ENCODE measurements at places on chromosomes 1 and 21.

DNA sequence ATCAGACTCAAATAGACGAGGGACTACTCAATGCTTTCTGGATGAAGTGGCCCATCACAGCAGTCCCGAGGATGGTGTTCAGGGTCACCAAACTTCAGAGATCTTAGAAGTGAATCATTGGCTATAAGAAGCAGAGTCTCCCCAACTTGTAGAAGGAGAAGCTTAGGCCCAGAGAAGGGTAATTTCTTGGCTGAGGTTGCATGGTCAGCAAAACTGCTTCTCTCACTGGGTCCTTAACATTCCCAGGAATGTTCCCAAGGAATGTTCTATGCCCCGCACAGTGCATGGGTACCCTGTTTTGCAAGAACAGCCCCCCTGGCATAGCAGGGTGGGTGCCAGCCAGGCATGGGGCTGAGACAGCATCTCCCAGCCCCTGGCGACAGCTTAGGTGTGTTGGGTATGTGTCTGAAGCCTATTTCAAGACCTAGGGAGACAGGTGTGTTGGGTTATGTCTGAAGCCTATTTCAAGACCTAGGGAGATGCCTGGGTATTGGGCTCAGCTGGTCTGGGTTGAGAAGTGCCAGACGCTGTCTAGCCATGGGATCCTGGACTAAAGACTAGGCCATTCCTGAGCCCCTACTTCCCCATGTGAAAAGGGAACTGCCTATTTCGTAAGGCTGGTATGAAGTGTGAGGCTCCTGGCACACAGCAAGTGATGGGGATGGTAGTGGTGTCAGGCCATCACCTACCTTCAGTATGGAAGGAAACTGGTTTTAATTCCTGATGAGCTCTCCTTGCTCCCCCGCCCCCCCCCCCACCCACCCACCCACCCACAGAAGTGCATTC is 26.1 kb downstream of the PADI6 start:
- no peak for DNase-seq

- DNase-seq, result no peak
Measured at GRCh38 chr1:18634276-18634675, 3.6 kb downstream of the PAX7 start.

GRCh38 chr1:46646844-46647243 is 21.3 kb downstream of the ATPAF1 start:
- no peak for DNase-seq

GRCh38 chr1:110490791-110491451 is 28.1 kb downstream of the KCNA10 start:
- no peak for DNase-seq

GRCh38 chr1:116827607-116828105 is 73.4 kb downstream of the CD2 start:
- no peak for DNase-seq

- no peak for DNase-seq
Measured at GRCh38 chr1:7650801-7651200, 120.3 kb upstream of the VAMP3 start.

DNA sequence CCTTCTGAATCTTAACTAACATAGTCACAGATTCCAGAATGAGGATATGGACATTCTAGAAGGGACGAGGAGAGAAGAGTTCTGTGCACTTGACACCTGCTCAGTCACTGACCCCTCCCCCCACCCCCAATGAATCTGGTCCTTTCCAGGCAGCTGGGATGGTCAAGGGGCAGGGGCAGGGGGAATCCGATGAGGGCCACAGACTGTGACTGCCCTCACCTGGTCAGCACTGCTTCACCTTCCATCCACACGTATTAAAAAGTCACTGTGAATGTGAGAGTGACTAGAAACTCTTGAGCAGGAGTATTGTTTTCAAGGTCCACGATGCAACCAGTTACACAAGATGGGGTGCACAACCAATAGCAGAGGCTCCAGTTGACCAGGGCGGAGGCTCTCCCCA is 9.5 kb upstream of the PRAMEF12 start:
- no peak for DNase-seq

DNA sequence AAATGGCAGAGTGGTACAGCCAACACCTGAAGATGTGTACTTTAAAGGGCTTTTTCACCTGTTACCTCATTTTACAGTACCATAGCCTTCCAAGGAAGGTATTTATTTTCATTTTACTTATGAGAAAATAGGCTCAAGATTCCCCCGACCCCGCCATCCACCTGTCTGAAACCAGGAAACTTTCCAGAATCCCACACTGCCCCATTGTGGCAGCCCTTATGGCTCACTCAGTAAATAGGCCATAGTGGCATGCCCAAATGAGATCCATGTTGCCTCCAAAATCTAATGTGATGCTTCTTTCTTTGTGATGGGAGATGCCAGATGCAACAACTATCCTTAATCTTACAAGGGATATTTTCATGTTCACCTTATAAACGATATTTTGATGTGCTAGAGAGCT is 97.8 kb downstream of the EBNA1BP2 start:
- DNase-seq, result no peak

DNA sequence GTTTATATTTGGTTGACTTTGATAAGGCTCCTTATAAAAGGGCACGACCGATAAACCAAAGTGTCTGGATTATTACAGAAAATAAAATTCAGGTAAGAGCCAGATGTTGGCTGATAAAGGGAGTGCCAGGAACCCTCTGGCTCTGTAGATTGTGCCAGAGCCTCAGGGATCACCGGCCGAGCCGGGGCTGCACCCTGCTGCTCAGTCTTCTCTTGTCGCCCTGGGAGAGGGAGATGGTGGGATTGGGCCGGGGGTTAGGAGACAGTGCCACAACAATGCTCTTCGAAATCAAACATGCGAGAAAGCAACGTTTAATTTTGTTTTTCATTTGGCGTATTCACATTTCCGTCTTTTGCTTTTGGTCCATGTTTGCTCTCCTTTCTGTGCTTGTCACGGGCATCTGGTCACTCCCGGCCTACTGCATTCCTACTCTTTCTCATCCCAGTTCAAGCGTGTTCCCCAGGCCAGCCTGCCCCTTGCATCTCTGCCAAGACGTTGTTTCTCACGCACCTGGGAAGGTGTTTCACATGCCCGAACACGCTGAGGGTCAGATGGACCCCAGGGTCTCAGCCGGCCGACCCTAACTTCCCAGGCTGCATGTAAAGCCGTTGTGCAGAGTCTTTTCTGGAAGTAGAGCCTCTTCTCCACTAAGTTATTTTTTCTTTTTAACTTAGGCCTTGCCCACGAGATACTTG is 18.8 kb upstream of the C2CD2 start:
- DNase-seq, result no peak

DNA sequence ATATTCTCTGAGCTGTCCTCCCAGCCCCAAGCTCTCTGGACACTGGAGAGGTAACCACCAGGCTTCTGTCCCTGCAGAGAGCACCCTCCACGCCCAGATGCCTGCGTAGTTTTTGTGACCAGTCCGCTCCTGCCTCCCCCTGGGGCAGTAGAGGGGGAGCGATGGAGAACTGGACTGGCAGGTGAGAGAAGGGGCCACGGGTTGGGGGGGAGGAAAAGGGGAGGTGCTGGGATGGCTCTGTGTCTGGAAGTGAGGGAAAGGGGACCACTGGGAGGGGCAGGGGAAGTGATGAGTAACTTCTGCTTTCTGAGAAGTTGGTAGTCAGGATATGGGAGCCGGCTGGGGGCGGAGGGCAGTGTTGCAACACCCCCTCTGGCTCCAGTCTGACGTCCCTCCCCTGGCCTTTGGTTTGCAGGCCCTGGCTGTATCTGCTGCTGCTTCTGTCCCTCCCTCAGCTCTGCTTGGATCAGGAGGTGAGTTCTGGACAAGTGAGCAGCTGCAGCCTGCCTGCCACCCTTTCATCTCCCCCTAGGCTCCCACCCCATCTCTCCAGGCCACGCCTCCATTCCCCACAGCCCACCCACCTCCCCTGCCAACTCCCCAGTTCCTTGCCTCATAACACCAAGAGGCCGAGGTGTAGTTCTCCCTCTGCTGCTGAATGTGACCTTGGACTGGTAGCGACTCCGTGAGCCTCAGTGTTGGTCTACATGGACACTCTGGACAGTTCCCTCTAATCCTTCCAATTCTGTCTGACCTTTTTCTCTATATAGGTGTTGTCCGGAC is 3.1 kb downstream of the ADAMTSL4 start:
- DNase-seq, result no peak

DNA sequence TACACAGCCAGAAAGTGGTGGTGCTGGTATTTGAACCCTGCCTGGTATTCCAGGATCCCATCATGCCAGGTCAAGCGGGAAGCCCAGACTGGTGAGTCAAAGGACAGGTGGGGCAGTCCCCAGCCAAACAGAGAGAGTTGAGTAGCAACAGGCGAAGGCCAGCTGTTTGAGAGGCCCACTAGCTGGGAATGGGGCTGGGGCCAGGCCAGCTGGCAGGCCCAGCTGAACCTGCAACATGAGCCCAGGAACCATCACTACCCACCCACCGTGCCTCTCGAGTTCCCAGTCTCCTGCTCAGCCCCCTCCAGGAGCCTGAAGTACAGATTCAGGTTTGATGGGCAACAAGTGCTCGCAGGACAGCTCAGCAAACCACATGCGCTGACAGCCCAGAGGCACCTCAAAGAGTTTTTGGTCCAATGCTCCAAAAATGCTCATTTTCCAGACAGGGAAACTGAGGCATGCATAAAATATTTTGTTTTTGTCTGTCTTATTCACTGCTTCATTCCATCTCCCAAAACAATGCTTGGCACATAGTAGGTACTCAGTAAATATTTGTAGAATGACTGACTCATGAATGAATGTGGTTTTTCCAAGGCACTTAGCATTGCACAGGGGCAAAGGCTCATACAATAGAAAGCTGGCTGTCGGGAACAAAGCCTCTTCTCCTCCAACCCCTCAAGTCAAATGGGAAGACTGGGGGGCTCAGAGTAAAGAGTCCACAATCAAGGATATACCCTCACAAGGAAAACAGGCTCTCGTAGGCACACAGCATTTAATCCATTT is 42.5 kb upstream of the CLIC4 start:
- DNase-seq, result no peak

DNA sequence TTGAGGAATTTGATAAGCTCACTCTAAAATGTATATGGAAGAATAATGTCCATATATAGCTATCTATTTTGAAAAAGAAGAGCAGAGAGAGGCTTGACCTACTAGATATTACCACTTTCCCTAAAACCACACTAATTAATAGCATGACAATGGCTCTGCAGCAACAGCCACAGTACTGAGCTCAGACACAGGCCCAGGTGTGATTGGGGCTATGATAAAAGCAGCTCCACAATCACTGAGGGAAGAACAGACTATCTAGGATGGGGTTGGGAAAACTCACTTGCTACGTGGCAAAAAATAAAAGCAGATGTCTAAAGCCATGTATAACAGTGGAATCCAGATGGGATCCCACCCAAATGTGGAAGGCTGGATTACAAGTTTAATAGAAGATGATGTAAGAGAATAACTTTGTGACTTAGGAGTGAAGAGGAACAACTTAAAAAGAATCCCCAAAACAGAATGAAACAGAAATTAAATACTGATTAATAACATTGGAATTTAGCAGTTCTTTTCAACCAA is 80.8 kb upstream of the RAB4A start:
- DNase-seq, result no peak

- no peak for DNase-seq
Measured at GRCh38 chr1:246595146-246595545, 28.9 kb downstream of the CNST start.

- DNase-seq, result no peak
Measured at GRCh38 chr1:202181586-202181985, 12.0 kb upstream of the LGR6 start.

Measured in stimulated activated CD8-positive, alpha-beta memory T cell treated with anti-CD3 and anti-CD28 coated beads, Interleukin-15, amount 100 ng/mL, for 4 hours (primary cell).